ENCODE measurements at places on chromosomes 5 and 9.

- DNase-seq: no peak
Observed at GRCh38 chr9:136860933-136861873, 4.9 kb downstream of the EDF1 start.

DNA sequence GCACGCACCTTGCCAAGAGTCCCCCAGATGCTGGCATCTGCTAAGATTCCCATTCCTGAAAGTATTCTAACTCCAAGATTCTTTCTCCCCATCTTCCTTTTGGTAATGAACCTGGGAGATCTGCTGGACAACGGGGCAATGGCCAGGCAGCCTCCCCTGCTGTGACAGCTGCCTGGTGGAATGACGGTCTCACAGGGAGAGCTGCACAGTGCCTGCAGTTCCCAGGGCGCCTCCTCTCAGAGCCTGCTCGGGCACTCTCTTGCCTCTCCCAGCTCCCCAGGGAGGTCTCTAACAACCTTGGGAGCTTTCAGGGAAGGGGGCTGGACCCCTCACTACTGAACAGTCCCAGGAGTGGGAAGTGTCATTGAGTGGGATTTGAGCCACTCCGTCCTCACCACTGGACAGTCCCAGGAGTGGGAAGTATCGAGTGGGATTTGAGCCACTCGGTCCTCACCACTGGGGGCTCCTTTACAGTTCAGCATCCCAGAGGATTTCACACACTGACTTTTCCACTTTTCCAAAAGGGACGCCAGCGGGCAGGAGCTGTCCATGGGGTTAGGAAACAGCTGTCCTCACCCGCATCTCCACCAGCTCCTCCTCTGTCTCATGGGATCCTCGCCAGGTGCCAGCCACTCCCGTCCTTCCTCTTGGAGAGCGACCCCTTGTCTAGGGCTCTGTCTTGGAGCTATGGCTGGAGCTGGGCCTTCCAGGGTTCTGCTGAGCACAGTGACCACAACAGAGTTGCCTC, 65.7 kb downstream of the ADAMTS2 start:
- DNase-seq: no peak

DNA sequence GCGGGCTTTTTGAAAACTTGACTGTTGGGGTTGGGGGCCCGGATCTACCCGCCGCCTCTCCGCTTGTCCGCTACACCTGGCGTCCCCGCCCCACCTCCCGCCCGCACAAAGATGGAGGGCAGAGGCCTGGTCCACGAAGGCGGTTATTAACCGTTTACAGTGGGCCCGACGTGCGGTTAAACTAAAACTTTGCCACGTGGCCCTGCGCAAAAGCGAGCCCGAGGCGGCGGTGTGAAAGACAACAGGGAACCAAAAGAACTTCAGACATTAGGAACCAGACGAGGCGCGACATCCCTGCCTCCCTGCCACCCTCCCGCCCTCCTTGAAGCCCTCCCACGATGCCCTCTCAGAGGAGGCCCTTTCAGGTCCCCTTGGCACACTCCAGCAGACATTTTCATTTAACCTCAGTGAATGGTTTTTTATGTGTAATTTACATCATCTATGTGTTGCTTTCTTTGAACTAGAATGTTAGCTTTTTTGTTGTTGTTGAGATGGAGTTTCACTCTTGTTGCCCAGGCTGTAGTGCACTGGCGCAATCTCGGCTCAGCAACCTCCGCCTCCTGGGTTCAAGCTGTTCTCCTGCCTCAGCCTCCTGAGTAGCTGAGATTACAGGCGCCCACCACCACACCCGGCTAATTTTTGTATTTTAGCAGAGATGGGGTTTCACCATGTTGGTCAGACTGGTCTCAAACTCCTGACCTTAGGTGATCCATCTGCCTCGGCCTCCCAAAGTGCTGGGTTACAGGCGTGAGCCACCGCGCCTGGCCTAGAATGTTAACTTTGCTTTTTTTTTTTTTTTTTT, 999 bp upstream of the HNRNPA0 start:
- DNase-seq: no peak

DNA sequence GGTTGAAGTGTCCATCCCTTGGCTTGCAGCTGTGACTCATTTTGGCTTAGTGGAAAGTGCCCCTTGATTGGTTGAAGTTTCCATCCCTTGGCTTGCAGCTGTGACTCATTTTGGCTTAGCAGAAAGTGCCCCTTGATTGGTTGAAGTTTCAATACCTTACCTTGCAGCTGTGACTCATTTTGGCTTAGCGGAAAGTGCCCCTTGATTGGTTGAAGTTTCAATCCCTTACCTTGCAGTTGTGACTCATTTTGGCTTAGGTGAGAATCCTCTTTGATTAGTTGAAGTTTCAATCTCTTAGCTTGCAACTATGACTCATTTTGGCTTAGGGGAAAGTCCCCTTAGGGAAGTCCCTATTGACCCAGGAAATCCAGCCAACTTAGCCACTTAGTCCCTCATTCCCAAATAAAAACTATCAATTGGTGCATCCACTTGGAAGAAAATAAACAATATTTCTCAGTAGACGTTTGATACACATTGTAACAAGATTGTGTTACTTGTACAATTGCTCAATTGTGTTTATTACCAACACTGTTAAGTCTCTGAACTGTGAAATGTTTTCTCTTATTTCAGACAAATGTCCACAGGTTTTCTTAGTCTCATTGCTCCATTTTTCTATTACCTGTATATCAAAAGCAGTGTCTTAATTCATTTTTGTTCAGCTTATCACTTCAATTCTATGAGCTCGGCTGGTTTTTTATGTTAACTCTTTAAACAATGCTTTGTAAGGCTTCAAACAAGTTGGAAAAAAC, 2308.8 kb upstream of the ACO1 start:
- DNase-seq: peak; percentile 1

GRCh38 chr5:174074369-174074768, 28.9 kb downstream of the NSG2 start:
- no peak for DNase-seq

GRCh38 chr9:89877051-89878002, 272.5 kb downstream of the GADD45G start:
- DNase-seq: no peak

- DNase-seq: no peak
Observed at GRCh38 chr9:94472806-94473360, 82.0 kb upstream of the PCAT7 start.

DNA sequence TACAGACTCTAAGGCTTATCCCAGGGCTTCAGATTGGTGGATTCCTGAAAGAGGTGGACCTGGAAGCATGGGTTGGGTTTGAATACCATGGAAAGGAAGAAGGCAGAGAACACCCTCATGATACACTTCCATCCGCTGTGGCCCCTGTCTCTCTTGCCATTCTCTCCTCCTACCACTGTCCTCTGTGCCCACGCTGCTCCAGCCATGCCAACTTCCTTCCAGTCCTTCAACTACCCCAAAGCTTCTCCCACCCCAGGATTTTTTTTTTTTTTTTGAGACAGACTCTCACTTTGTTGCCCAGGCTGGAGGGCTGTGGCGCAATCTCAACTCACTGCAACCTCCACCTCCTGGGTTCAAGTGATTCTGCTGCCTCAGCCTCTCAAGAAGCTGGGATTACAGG, 1.7 kb upstream of the SPARC start:
- no peak for DNase-seq

DNA sequence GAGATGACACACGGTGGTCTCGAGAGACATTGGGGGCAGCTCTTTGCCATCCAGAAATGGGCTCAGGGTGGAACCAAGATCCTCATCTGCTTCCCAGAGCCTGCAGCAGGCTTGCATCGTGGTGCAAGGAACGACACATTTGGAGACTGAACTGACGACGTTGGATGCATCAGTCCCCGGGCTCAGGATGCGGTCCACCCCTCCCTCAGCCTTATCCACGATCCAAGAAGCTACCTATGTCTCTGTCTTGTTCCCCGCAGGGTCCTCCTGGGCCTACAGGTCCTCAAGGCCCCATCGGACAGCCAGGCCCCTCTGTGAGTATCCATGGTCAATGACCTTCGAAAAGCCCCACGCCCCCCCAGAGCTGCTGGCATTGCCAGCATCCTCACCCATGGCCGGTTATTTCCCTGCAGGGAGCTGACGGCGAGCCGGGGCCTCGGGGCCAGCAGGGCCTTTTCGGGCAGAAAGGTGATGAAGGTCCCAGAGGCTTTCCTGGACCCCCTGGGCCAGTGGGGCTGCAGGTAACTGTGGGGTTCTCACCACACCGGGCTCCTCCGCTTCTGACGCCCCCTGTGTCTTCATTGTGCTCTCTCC, 69.4 kb upstream of the FCN2 start:
- DNase-seq: no peak

GRCh38 chr5:96094904-96095303, 133.3 kb upstream of the ELL2 start:
- no peak for DNase-seq

GRCh38 chr9:35057271-35057620, 15.2 kb downstream of the VCP start:
- no peak for DNase-seq

DNA sequence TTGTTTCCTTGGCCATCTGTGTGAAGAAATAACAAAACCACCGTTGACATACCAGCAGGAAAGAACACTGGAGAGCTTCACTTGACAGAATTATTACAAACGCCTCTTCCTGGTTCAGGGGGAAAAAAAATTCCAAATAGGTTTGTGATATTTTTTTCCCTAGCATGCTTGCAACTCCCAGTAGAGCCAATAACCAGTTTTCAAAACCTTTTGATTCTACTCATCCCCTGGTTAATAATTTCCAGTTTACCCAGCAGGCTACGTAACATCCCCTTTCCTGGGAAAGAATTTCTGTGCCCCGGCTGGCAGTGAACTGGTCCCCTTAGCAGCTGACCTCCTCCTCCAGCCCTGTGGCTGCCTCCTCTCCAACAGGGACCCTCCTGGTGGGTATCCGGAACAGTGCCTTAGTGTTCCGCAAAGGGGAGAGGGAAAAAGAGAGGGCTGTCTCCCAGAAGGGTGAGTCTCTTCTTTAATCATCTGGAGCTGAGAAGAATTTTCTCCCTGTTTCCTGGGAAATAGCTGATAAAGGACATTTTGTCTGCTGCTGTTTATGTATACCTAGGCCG, 72.8 kb upstream of the BOD1 start:
- DNase-seq: peak; percentile 90

DNA sequence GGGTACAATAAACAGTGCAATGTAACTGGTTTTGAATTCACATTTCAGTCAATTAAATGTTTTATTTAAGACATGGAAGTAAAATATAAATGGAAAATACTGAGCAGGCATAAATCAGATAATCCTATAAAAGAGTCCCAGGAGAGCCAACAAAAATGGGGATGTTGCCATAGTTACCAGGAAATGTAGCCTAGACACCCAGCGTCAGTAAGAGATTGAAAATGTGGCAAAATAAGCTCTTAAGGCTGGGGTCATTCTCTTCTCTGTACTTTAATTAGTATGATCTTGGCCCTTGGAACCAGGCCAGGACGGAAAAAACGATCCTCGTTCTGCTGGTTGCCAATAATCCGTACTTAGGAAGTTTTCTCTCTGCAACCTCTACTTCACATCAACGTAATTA, 18.9 kb upstream of the RASEF start:
- no peak for DNase-seq

GRCh38 chr9:128470560-128470959, 14.8 kb downstream of the ODF2 start:
- DNase-seq: no peak

GRCh38 chr5:14455814-14456321, 125.7 kb upstream of the OTULINL start:
- no peak for DNase-seq

GRCh38 chr5:115978779-115979178, 16.5 kb downstream of the LVRN start:
- no peak for DNase-seq

DNA sequence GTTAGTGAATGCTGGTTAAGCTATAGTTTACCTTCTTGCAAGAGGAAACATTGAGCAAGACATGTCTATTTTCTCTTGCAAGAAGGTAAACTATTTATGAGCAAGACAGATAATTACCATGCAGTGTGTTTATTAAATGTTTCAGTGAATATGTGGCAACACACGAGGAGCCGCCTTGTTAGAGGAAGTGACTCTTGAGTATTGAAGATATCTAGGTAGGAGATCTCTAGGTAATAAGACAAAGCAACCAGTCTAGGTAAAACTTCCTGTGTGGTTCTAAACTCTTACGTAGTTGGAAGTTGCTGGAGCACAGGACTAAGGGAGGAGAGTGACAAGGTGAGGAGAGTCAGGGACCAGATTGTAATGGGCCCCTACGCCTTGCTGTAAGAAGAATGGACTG, 16.8 kb downstream of the SKP2 start:
- DNase-seq: no peak

GRCh38 chr9:18632632-18633403, 158.9 kb downstream of the ADAMTSL1 start:
- DNase-seq: no peak

GRCh38 chr9:99353408-99353807, 131.3 kb downstream of the SEC61B start:
- DNase-seq: no peak

- no peak for DNase-seq
Observed at GRCh38 chr9:18459962-18460584, 13.9 kb upstream of the ADAMTSL1 start.

DNA sequence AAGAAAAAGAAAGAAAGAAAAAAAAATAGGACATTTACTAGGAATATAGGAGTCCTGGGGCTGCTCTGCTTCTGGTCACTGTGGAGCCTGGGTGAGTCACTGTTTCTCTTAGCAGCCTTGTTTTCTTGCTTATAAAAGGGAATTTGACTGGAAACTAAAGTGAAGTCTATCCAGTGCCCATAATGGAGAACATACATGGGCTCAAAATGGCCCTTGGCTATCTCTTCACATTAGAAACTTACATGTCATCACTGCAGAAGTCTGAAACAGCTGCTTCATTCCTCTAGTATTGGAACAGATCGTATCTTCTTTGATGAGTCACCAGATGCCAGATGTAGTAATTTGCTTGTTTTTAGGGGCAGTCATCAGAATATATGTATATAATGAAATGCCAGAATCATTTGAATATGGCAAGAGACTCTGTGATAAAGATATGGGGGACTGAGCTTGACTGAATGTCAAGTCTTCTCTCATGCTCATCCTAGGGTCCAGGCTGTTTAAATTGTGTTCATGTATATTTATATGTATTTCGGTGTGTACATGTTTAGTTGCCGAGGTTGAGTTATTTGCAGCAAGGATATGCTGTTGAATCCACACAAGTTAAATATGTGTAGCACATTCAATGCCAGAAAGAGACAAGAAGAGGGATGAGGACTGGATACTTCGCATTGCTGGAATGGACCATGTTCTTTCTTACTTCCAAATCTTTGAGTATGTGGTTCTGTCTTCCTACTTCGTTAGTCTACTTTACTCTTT, 56.7 kb downstream of the SGCD start:
- DNase-seq: no peak

GRCh38 chr5:159936686-159937329, 20.5 kb downstream of the ADRA1B start:
- DNase-seq: no peak

DNA sequence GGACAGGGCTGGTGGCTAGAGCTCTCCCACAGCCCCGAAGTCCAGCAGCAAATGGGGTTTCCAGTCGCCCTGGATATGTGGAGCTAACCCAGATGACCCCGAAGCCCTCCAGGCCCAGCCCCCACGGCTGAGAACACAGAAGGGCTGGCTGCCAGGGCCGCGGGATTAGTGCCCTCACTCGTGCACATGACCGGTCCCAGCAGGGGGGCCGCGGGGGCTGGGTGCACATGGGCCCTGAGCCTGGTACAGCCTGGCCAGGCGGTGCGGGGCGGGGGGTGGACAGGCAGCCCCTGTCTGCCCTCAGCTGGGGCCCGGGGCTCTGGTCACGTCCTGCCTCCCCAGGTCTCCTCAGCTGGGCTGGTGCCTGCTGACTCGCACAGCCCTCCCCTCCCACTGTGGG, 5.9 kb downstream of the SSNA1 start:
- no peak for DNase-seq

All from HepG2 (cell line).